NB4 (cell line): ENCODE measurements at places on chromosomes 7 and 10.
A peak's percentile ranks its signal among the peaks of the same experiment; 100 is the strongest.

- DNase-seq = peak; percentile 15
Measured at GRCh38 chr7:53110425-53110824, 75.0 kb downstream of the POM121L12 start.

DNA sequence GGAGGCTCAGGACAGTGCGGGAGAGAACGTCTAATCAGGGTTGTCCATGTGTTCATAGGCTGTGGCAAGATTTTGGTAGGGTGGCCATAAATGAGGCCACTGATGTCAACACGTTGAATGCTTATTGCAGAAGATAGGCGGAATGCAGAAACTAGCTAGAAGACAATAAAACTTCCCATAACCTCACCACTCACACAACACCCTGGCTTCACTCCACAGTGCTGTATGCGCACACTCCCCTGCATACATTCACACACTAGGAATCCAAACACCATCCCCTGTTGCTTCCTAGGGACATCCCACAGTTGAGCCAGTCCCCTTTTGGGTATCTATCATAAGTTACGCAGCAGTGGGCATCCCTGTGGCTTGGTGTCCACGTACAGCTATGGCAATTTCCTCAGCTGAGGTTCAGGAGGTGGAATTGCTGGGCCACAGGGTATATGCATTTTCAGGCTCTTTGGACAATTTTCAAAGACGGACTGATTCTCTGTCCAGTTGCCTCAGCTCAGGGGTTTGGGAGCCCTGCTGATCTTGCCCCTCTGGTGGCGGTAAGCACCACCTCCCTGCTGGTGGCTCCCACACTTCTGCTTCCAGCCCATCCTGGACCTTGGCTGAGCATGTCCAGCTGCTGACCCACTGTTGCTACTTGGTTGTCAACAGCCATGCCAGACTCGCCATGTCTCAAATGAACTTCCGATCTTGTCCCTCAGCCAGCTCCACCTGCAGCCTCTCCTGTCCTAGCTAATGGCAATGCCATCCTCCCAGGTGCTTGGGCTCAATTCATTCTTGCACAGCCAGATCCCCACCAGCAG is 36.4 kb downstream of the CDH23 start:
- DNase-seq = no peak

- DNase-seq = no peak
Measured at GRCh38 chr10:20888620-20889330, 8.3 kb downstream of the NEBL start.

DNA sequence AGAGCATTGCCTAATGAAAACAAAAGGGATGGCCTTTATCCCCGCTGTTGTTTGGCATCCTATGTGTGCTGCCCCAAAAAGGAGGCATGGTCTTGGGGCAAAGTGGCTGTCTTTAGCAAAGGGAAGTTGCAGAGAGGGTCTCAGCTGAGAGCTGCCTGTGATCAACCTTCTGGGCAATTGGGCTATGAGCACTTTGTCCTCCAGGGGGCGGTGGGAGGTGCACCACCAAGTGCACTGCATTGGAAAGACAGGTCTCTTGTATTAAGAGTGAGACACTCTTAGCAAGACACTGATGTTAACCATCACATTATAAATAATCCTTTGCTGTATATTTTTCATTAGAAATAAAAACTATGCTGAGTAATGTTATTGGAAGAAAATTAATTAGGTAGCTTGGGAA is 314.8 kb downstream of the POM121L12 start:
- peak; percentile 57 for DNase-seq

- DNase-seq = no peak
Measured at GRCh38 chr7:142000244-142000643, 4.6 kb downstream of the MGAM start.

GRCh38 chr10:73876157-73876556 is 1.8 kb upstream of the CAMK2G start:
- no peak for DNase-seq

DNA sequence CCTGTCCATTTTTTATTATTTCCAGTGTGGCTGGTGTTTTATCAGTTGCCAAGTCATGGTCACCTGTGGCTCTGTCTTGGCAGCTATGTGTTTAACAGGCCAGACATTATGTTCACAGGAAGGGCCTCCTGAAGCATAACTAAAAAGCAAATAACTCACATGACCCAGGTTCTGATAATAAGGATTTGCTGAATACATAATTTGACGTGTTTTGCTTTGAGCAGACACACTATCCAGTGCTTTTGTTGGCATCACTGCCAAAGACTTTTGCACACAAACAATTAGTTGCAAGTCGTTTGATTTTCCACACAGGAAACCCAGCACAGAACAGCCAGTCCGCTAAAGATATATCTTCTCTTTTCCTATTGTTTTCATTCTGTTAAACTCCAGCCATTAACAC is 173.6 kb downstream of the ARL4A start:
- DNase-seq = no peak

DNA sequence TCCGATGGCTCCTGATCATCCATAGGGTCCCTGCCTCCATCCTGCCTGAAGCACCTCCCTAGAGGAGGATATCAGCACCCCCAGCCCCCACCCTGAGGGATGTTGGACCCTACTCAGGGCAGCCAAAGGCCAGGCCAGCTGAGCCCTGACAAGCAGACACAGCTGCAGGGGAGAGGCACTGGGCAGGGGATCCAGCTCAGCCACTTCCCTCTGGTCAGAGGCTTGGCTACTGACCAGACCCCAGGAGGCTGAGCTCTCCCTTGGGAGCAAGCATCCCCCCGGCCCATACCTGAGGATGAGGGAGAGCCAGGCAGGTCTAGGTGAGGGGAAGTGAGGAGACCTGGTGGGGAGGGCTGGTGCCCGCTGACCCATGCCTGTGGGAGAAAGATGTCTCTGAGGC is 6.6 kb downstream of the LDB3 start:
- no peak for DNase-seq

DNA sequence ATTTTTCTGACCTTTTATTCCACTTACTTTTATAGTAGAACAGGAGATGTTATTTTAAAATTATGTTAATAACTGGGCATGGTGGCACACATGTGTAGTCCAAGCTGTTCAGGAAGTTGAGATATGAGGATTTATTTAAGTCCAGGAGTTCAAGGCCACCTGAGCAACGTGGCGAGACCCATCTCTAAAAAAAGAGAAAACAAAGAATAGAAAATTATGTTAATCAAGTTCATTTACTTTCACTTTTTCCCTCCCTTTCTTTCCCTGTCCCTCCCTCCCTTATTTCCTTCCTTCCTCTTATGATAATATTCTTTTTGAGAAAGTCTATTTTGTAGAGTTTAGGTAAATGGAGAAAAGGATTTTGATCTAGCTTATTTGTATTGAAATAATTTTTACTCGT is 48.9 kb upstream of the HELLS start:
- no peak for DNase-seq

- no peak for DNase-seq
Measured at GRCh38 chr10:26358071-26358470, 80.1 kb upstream of the APBB1IP start.

DNA sequence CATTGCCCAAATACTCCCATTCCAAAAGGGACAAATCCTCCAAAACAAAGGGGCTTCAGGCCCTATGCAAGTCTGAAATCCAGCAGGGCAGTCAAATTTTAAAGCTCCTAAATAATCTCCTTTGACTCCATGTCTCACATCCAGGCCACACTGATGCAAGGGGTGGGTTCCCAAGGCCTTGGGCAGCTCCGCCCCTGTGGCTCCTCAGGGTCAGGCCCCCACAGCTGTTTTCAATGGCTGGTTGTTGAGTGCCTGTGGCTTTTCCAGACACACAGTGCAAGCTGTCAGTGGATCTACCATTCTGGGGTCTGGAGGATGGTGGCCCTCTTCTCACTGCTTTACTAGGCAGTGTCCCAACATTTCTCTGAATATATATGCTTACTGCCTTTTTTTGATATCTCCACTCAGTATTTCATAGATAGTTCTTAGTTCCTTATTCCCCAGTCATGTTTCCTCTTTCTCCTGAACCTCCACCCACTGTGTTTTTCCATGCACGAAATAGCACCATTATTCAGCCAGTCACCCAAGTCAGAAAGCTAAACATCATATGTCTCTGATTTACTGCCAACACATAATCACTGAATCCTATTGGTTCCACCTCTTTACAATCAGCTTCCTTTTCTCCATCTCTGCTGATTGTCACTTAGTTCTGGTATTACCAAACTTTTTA is 172.6 kb upstream of the CACNA2D1 start:
- DNase-seq = no peak

GRCh38 chr10:61066661-61067344 is 122.8 kb upstream of the RHOBTB1 start:
- no peak for DNase-seq

DNA sequence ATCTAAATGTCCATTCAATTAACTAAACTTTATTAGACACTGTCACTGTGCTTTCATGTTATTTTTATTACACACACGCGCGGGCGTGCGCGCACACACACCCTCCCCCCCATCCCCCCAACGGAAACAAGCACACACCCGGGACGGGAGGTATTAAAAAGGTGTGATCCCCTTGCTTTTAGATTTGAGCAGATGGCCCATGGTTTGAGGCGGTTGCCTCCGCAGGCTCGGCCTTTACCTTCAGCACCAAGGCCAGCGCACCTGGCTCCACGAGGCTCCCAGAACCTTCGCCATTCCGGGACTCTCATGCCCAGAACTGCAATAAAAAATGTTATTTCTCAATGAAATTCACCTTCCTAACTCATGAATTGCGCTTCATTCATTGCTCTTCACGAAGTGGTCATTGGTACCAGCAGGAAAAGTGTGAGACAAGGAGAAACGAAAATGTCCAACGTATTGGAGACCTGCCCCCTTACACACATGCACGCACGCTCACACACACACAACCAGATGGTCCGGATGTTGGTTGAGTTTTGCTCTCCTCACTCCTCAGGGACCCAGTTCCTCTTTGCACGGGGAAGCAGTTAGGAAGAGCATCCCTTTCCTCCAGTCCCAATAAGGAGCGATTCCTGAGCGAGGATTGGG is 20.8 kb upstream of the PTF1A start:
- peak; percentile 7 for DNase-seq

DNA sequence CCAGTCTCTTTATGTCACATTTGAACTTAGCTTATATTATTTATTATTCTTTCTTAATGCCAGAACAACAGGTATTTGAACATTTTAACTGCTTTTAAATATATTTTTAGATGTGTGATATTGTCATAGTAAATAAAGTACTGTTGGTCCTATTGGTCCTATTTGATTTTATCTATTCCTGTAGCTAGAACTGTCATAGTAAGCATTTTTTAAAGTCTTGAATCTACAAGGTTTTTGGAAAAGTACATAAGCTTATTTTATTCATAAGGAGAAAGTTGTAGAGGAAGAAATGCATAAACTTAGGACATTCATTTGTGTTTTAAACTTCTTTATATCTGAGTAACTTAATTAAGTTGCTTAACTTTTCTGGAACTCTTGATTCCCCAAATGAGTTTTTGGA is 136.0 kb downstream of the PHF14 start:
- DNase-seq = no peak

- no peak for DNase-seq
Measured at GRCh38 chr7:64877714-64878610, 25.1 kb upstream of the ZNF273 start.
